NCI-H1417 (cell line): ENCODE measurements at places on chromosomes 3 and 15.

DNA sequence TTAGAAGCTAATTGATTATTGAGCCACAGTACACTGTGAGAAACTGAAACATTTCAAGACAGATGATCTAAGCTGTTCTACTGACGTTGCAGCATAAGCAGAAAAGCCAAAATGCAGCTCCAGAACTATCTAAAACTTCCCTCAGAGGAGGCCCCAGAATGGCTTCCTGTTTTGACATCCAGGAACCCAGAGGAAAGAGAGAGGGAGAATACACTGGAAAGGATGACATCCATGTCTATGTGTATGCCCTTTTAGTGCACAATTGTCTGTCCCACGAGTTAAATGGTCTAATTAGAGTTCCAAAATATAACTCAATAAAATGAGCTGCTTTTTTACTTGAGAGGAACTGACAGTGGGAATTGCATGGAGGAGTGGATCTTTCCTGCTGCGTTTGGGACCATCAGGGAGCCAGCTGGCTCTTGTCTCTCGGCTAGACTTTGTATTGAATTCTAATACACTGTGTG is 688.1 kb downstream of the ZNF385D start:
- DNase-seq: no peak

GRCh38 chr3:134892326-134892725 is 97.3 kb downstream of the EPHB1 start:
- no peak for DNase-seq

GRCh38 chr3:159186581-159186980 is 384.7 kb downstream of the MFSD1 start:
- no peak for DNase-seq

GRCh38 chr3:147618691-147619090 is 209.5 kb downstream of the ZIC1 start:
- no peak for DNase-seq

GRCh38 chr15:80388326-80388725 is 15.9 kb upstream of the ARNT2 start:
- DNase-seq: no peak

GRCh38 chr3:57556459-57557084 is 498 bp downstream of the PDE12 start:
- no peak for DNase-seq

GRCh38 chr15:96053031-96053780 is 277.3 kb upstream of the NR2F2 start:
- peak; percentile 92 for DNase-seq

DNA sequence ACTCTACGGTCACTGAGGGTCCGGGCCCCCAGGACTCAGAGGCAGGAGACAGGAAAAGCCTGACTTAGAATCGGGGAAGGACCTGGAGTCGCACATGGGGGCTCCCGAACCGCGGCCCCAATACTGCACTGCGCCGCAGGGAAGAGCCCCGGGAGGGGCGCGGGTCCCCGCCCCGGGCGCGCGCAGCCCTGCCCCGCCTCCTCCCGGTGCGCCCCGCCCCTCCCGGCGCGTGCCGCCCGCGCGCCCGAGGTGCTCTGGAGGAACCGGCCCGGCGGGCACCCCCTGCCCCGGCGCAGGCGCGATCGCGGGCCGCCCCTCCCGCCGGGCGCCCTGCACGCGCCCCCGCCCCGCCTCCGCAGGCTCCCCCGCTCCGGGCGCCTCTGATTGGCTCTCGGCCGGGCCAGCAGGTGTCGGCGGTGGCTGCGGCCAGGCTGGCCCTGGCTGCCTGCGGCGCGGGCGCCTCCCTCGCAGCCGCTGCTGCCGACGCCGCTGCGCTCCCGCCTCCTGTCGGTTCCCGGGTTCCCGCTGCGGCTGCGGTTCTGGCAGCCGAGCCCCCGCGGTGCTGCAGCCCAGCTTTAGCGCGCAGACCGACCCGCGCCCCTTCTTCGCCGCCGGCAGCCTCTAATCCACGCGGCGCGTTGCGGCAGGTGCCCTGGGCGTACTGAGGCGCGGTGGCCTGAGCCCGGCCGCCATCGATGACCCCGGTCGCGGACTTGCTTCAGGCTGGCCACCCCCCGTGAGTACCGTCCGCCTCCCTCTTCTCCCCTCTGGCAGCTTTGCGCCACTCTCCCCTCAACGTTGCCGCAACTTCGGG is at the start of gene MYRIP:
TSS of gene MYRIP (plus strand) at position 429 of the 814 bp plus-strand sequence. CDS start 91,208 bp downstream, outside the sequence.
- DNase-seq: peak; percentile 84

DNA sequence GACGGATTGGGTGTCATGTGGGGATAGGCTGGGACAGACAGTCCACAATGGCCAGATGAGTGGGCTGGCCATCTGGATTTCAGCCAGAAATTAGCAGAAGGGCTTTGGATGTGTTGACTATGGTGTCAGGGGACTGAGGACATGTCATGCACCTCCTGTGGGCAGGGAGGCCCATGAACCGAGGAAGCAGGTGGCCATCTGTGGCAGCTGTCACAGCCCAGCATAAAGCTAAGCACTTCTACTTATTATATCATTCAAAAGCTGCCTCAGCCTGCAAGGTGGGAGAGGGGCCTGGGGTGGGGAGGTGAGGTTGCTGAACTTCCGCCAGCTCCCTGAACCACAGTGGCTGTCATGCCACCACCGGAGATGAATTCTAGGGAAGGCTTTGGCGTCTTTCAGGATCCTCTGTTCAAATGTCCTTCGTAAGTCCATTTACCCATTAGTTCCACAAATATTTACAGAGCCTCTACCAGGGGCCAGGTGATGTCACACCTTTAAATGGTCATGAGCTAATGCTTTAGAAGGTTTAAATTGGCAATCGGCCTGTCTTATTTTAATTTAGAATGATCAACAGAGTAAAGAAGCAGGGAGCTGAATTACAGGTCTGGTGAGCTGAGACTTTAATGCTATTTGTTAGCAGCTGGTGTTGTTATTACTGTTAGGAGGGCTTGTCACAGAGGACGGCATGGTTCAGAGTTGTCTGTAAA is 23.6 kb upstream of the CAV3 start:
- DNase-seq: peak; percentile 79

DNA sequence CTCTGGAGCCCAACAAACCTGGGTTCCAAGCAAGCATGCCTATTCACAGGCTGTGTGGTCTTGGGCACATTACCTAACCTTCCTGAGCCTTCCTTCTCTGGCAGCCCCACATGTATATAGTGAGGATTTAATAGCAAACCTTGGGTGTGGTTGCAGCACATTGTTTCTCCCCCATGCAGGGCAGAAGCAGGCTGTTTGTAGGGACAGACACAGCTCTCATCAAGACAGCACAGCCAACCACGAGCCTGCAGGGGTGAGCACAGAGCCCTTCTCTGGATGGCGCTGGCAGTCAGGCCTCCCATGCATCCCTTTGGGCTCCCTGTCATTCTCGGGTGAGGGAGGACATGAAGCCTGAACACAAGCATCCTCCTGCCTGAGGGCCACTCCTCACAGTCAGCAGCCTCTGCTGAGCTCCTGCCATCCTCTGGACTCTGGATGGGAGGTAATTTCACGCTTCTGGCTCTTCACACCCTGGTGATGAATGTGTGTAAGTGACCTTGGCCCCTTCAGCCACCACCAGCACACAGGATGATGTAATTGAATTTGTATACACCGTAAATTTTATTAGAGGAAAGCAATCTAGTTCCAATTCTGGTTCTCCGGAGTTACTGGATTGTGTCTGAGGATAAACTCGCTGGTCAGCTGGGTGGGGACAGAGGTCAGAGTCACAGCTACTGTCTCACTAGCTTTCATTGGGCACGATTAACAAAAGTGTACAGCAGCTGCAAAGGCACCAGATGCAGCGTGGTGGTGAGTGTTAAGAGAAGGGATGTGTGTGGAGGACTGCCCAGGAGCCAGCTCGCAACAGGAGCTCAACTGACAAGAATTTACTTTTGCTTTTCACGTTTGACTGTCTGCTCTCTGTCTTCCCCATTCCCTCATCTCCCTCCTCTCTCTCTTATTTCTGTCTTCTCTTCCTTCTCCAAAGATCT is 118.1 kb downstream of the CLSTN2 start:
- DNase-seq: no peak

GRCh38 chr3:122920986-122921385 is 106.6 kb downstream of the SEMA5B start:
- DNase-seq: no peak

- DNase-seq: peak; percentile 16
These were observed 208.0 kb upstream of the MME start for GRCh38 chr3:154872074-154872473.

DNA sequence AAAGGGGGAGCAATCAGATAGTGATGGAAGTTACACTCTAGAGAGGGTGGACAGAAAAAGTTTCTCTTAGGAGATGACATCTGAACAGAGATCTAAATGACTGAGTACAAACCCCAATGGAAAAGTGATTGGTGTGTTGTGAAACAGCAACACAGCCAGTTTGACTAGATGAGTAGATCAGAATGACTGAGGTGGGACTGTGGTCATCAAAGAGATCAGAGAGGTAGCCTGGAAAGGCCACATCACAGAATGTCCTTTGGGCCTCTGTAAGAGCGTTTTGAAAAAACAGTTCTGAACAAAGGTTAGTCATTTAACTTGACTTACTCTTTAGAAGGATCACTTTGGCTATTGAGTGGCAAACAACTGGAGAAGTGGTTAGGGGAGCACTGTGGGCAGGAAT is 10.6 kb downstream of the LRRC58 start:
- no peak for DNase-seq

- DNase-seq: no peak
These were observed 126.1 kb upstream of the ABHD17C start for GRCh38 chr15:80568876-80569605.

- DNase-seq: no peak
These were observed 13.8 kb upstream of the MUSTN1 start for GRCh38 chr3:52848617-52849016.

DNA sequence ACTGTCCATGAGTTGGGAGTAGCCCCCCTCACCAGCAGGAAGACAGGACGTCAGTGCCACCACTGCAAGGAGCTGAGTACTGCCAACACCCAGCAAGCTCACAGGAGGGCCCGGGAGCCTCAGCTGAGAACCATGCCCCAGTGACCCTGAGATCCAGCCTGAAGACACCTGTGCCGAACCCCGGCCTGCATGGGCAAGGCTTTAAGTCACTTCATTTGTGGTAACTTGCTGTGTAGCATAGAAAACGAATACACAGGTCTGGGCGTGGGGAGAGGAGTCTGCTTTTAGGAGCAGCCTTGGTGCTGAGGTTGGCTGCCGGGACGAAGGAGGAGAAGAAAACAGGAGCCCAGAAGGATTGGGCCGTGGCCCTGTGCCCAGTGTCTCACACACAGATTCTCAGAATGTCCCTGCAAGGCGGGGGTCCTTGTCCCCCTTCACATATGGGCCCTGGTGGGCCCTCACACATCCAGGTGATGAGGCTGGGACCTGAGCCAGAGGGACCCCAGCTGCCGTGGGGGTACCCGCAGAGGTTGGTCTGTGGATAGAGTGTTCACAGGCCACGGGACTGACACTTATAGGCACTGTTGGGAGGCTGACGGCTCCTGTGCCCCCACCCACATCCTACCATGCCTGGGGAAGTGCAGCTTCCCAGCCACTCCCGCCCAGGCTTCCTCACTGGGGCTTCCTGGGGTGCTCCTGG is 85.3 kb downstream of the PLXNA1 start:
- no peak for DNase-seq

DNA sequence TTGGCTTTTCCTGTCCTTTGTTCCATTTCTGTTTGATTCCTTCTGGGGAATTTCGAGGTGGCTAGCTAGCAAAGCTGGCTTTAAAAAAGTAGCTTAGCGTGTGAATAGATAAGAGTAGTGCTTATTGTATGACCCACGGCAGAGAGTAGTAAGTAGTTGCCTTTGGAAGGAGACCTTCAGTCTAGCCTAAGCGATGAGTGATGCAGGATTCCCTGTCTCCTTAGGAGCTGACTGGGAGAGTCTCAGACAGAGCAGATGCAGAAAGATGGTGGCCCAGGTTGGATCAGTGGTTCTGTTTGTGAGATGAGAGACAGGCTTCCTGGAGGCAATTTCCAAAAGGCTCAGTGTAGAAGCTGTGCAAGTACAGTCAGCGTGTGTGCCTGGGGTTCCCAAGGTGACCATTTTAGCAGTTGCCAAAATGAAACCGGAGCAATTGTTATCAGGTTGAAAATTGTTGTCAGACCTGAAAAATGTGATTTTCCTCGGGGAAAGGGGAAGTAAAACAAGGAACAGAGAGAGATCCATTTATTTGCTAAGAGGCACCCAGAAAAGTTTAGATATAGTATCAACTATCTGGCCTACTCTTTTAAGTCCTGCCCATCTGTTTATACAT is 681 bp upstream of the IL5RA start:
- DNase-seq: peak; percentile 30

GRCh38 chr3:184696697-184697096 is 15.2 kb downstream of the MAGEF1 start:
- DNase-seq: no peak

DNA sequence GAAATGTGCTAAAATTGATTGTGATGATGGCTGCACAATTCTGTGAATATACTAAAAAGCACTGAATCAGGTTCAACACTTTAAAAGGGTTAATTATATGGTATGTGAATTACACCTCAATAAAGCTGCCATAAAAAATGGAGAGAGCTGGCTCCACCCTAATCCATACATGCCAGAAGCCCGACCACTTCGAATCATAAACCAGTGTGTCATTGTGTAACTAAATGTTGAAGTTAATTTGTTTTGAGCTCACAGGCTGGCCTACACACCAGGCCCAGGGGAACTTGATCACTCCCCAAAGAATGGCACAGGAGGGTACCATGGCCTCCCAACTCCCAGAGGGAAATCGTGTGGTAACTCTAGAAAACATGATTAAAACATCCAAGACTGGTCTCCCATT is 14.0 kb downstream of the PLCD1 start:
- DNase-seq: no peak

DNA sequence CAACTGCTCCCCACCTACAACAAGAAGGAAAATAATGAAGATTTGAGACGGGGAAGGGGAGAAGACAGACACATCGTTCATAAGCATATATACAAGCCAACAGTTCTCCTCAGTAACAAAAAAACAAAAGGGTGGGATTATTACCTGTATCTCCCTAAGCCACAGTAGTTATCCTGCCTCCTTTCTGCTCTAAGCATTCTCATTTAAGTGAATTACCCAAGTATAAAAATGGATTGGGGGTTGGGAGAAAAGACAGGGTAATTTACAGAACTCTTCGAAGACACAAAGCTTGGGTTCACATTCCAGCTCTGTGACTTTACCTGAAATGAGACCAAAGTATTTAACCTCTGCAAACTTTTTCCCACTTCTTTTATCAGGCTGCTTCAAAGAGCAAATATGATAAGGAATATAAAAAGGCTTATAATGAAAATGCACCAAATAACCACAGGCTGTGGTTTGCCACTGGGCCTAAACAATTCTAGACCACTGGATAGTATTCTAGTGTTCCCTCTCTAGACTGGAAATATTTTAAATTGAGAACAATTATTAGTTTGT is 64.4 kb downstream of the UACA start:
- DNase-seq: no peak
